ENCODE measurements at places on chromosomes 7 and 10.

DNA sequence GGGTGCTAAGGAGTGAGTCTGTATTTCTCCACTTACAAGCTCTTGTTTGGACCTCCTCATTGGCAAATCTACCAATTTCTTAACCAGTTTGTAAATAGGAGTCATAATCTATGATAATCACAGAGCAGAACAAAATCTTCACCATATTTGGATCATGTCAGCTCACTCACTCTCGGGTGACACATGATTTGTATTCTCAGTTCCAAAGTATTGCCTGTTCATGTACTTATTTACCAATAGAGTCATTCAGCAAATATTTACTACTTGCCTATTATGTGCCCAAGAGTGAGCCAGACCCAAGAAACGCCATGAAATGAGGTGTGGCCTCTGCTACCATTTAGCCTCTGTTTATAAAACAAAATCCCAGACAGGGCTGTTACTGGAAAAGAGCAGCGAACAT is 114.8 kb downstream of the TSPAN12 start:
- DNase-seq, result no peak

DNA sequence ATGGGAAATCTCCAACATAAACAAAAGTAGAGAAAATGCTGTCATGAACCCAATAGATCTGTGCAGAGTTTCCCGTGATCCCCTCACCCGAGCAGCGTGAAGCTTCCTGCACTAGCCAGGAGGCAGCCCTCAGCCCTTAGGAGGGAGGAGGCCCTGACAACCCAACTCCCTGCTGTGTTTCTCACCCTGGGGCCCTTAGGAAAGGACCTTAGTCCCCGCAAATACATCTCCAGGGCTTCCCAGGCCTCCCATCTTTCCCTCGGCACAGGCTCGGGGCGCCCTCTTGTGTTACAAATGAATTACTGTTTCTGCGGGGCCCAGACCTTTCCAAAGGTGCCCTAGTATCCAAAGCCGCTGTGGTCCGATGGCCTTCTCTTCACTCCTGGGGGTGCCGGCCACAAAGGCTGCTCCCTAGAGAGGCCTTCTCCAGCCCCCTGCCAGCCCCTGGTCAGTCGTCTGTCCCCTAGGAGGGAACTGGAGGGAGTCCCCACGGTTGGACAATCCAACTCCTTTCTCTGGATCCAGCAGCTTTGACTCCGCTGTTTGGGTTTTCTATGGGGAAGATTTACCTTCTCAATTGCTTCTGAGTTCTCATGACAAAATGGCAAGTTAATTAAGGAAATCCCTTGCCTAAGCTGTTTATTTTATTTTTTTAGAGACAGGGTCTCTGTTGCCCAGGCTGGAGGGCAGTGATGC is 49.9 kb upstream of the SH2B2 start:
- DNase-seq, result peak; percentile 10

DNA sequence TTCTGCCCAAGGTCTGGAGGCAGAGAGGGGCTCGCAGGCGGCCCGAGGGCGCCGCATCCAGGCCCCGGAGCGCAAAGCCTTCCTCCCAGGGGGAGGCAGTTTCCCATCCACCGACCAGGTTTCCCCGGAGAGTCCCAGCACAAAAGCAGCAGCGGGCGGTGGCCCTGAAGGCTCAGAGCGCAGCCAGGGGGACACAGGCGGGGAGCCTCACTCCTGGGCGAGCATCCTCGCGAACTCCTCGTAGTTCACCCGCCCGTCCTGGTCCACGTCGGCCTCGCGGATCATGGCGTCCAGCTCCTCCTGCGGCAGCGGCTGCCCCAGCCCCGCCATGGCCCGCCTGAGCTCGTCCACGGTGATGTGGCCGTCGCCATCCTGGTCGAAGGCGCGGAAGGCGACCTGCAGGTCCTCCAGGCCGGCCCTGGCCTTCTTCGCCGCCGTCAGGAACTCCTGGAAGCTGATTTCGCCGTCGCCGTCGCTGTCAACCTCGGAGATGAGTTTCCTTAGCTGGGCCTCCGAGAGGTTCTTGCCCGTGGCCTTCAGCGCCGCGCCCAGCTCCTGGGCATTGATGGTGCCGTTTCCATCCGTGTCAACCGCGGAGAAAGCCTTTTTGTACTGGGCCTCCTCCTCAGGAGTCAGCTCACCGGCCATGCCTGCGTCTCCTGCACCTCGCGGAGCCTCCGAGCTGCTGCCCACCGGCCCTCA is 428 bp downstream of the CALML5 start:
- DNase-seq, result no peak

- no peak for DNase-seq
Observed at GRCh38 chr10:58672845-58673244, 160.2 kb downstream of the BICC1 start.

DNA sequence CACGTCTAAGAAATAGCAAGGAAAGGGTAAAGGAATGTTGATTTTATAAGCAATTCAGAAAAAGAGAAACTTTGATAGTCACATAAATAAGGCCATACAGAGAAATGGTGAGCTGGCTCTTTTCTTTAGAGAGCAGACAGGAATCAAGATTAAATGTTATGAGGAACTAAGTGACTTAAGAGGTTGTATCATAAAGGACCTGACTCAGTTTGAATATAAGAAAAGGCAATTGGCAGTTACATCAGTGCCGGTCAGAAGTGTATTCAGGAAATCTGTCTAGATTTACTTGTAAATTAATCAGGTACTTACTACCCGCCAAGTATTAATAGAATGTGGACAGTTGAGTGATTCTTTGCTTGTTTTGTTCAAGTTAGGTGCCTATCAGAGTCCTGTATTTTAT is 2.1 kb downstream of the MRPL32 start:
- DNase-seq, result no peak

DNA sequence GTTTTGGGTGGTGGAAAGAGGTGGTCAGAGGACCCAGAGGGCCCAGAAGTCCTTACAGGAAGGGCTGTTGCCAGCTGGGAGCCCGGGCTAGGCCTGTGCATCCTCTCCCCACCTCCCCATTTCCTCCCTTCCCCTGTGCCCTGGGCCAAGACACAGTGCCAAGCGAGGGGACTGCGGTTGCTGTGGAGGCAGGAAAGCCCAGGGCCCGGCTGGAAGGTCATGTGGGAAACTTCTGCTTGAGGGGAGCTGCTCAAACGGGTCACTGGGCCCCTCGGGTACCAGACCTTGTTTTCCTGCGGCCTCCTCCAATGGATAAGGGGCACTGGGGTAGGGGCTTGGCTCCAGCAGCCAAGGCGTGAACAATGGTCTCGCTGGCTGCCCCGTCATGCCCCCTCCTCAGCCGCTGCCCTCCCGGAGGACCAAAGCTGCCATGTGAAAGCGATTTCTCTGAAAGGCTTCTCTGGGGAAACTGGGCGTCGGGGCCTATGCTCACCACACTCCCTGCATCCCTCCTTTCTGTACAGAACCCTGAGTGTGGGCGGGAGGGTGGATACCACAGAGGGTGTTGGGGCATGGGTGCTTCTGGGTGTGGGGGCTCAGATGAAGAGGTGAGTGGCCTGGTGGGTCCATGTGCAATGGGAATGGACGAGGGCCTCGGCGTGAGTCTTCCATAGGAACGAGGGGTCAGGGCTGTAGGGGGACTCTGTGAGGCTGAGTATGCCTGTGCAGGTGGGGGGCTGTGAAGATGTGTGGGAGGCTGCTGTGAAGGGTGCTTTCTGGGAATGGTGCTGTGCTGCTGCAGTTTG is 135.3 kb downstream of the PTPN20 start:
- DNase-seq, result no peak

- no peak for DNase-seq
Observed at GRCh38 chr7:27784399-27785053, 44.6 kb downstream of the TAX1BP1 start.

GRCh38 chr10:86520871-86521677 is 518 bp downstream of the WAPL start:
- no peak for DNase-seq

DNA sequence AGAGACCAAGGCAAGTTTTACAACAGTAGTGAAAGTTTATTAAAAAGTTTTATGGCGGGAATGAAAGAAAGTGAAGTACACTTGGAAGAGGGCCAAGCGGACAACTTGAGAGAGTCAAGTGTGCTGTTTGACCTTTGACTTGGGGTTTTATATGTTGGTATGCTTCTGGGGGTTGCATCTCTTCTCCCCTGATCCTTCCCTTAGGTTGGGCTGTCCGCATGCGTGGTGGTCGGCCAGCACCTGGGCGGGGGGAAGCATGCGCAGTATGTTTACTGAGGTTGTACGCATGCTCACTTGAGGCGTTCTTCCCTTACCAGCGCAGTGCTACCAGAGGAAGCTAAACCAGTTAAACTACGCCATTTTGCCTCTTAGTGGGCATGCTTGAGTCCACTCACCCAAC is 31.9 kb downstream of the NUP42 start:
- DNase-seq, result no peak

- DNase-seq, result no peak
Observed at GRCh38 chr10:37976880-37977203, 395 bp upstream of the ZNF25 start.

GRCh38 chr7:1124164-1124563 is 35.8 kb downstream of the ZFAND2A start:
- DNase-seq, result no peak

DNA sequence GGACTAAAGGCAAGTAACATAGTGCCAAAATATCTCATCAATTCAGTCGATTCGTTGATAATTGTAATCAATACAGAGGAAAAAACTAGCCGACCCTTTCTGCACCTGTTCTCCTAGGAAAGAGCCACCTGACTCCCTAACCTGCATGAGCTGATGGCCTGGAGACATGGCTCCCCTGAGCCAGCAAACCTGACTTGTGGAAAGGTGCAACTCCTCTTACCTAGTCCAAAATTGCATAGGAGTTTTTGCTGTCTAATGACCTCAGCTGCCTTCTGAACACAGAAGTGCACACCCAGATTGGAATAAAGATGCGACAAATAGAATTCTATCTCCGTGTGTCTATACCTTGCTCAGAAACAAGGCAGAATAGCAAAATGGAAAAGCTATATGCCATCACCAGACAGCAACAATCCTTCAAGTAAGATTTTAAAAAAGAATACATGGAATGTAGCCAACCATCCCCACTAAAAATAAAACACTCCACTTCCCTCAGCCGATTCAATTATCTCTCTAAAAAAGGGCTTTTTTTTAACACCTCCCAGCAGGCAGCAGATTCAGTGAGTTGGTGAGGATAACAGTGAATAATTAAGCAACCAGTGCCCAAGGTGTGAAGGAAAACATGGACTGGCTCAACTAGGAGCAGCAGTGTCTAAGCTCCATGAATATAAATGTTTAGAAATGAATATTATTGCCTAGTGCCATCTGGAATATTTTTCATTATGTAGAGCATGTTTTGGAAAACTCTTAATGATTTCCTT is 26.6 kb upstream of the LMTK2 start:
- peak; percentile 40 for DNase-seq

DNA sequence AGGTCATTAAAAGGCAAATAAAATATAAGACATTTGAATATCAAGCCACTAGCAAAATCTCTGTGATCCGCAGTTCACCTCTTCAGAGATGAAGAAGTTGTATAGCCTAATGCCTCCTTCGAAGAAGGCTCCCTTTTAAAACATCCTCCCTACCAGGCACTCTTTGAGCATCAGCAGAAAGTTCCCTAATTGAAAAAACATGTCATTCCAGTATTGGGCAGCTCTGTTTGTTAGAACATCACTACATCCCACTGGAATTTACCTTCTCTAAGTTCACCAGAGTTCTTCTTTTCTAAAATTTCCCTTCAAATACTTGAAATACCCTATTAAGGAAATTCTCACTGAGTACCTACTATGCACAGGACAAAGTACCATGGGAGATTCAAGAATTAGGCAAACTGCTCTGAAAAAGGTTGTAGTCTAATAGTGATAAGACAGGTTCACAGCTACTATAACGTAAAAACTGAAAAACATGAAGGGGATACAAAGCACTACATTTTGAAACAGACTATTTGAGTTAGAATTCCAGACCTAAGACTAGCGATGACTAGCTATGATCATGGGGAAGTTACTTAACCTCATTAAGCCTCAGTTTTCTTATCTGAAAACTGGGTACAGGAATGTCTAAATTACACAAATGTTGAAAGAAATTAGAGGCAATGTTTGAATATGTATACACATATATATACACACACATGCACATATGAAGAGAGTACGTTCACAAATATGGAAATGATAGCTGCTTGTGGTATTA is 128.7 kb downstream of the ELAPOR2 start:
- DNase-seq, result no peak

DNA sequence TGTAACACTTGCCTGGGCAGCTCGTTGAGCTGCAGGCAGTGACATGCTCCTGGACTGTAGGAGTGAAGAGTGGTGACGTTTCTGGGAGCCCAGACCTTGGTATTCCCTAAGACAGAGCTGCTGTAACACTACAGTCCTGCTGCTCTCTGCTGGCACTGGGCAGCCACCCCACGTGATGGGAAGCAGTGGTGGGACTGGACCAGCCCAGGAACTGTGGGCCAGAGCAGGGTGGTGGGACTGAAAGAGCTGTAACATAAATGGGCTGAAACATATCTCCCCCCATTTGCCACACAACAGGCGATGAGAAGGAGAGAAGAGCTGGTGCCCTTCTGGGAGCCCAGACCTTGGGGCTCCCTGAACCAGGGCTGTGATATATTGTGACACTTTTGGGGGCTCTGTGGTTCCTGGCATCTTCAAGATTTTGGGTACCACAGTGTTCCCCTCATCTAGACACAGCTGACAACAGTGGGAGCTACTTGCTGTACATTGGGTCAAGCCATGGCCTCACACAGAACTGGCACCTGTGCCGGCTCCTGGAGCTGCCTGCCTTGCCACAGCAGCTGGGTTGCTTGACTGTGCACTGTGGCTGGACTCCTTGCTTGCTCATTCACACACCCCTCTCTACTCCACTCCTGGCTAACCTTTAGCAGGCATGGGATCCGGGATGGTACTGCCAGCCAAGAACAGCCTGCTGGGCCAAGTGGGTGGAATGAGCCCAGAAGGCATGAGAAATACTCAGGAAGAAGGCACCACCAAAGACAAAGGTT is 161.3 kb upstream of the PCDH15 start:
- DNase-seq, result no peak

DNA sequence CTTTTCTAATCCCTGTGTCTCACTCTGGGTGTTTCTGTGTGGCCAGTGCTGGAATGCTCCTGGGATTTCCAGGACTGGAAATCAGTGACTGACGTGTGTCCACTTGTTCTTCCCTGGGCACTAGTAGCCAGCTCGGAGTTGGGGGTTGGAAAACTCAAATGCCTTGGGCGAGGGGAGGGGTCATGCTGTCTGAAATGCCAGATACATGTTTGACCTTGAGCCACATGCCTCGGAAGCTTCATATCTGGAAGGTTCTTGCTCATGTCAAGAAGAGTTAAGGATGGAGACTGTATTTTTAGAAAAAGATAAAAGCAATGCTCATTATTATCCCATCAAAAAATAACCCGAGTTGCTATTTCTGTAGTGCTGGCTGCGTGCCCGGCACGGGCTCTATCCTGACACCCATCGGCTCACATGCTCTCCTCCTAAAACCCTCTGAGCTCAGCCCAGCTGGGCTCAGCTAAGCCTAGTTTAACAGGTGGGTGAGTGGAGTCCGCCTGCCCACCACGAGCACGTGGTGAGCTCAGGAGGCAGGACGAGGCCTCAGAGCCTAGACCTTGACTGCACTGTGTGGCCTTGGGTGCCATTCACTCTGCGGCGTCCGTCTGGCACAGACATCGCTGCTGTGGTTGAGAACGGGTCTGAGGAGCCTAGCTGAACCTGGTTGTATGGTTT is 6.4 kb downstream of the DPYSL4 start:
- DNase-seq, result peak; percentile 39
